ENCODE measurements at places on chromosomes 7 and 10. TPM values are rescaled to one million over a fixed set of nuclear protein-coding genes. Genes with fewer than 3 reads are reported as not detected.

GRCh38 chr10:129525401-129525801, 58.4 kb downstream of the MGMT start:
- DNase-seq: no peak

DNA sequence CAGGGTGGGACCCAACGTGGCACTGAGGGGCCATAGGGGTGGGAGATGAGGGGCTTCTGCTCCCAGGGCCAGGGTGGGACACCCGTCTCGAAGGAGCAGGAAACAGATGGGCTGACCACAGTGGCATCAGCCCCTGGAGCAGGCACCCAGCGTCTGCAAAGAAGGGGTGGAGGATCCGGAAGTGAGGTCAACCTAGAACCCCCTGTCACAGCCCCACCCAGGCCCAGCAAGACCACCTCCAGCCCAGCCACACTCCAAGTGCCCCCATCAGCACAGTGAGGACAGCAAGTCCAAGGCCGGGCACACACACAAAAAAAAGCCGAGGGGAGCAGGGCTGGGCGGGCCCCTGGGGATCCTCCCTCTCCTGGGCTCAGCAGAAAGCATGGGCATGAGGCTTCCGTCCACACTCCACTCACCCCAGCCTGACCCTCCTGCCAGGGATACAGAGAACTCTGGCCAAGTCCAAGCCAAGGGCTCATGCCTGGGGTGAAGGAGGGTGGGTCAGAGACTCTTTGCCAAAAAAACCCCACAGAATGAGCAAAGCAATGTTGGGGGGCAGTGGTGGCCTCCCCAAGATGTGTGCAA, 111.0 kb downstream of the FOXL3 start:
- peak; percentile 12 for DNase-seq

DNA sequence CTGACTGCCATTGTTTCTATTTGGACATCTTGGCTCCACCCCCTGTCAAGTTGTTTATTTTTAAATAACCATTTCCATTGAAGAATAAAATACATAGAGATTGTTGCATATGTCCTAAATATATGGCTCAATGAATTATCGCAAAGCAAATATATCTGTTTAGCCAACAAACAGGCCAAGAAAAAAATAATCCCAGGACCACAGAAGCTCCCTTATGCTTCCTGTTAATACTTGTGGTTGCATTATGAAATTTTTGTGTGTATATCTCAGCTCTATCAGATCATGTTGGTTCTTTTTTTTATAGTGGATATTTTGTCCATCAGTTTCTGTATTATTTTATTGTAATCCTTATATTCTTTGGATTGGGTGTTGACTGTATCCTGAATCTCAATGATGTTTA, 53.4 kb upstream of the CYP2C8 start:
- no peak for DNase-seq

GRCh38 chr7:20793694-20794394, 7.2 kb upstream of the SP8 start:
- no peak for DNase-seq

DNA sequence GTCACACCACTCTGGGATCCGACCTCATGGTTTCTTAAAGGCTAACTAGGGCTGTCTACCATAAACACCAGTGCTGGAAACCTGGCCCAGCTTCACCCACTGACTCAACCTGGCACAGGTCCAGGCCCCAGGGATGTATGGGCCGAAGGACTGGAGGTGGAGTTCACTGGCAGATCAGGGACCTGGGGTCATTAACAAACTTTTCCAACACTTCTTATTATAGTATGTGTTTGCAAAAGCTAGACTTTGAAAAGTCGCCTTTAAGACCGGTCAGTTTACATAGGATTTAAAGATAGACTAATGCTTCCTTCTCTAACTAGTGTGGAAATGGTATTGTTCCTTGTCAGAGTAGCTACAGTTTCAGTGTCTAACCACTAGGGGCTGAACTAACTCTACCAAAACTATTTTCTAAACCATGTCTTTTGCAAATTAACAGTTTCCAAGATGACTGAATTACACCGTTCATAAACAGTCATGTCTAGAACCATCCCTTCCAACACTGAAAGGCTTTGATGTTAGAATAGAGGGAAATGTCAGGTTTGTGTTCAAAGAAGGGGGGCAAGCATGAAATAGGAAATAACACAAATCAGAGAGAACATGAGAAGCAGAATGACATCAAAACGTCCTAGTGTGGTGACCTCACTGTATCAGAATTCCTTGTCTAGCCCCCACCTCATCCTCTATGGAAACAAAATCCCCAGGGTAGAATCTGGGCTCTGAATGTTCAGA, 29.7 kb downstream of the STN1 start:
- DNase-seq: peak; percentile 71

- DNase-seq: no peak
These were observed 138.7 kb downstream of the SLC25A13 start for GRCh38 chr7:96183163-96183670.

DNA sequence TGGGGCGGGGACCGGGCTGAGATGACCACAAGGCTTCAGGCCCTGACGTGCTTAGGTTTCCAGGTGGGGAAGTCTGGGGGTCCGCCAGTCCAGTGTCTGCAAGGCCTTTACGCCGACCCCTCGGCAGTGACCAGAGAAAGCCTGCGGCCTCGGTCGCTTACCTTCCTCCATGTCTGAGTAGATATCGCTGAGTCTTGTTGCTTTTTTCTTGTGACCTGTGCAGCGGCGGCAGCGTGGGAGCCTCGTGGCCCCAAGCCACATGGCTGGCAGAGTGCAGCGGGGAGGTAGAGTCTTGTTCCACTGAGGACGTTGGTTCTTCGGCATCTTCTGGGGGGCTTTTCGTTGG, 329 bp downstream of the NOLC1 start:
- DNase-seq: no peak

Gene CCL24
- 0.77 TPM for total RNA-seq

All from heart left ventricle (tissue), 16 donors.